RPMI7951 (cell line): ENCODE measurements at places on chromosomes 7 and 10. TPM values are rescaled to one million over a fixed set of nuclear protein-coding genes. Genes with fewer than 3 reads are reported as not detected.

Gene SLC37A3
- total RNA-seq: 22.1 and 26.8 TPM in 2 replicates

Gene WNT2
- not detected in 2 replicates for total RNA-seq

Gene GRM3
- not detected in 2 replicates for total RNA-seq

Gene CLDN3
- total RNA-seq: not detected in 2 replicates

Gene CASTOR2
- total RNA-seq: 2.3 and 7.4 TPM in 2 replicates

Gene AOC1
- total RNA-seq: not detected in 2 replicates

Gene ZNF804B
- total RNA-seq: not detected in 2 replicates

Gene LRRTM3
- not detected in 2 replicates for total RNA-seq

Gene PILRA
- not detected in 2 replicates for total RNA-seq

Gene DYNC1I1
- total RNA-seq: 2.0 and 2.5 TPM in 2 replicates

Gene PGAM2
- total RNA-seq: 0.36 and 0.78 TPM in 2 replicates

Gene SEC31B
- total RNA-seq: 0.10 and 0.24 TPM in 2 replicates

Gene MARCHF5
- total RNA-seq: 5.6 and 12.3 TPM in 2 replicates

Gene ASAH2
- total RNA-seq: 0.39 and 0.84 TPM in 2 replicates

Gene FAM25C
- not detected in 2 replicates for total RNA-seq

Gene PPP1R17
- total RNA-seq: not detected in 2 replicates

Gene THAP5
- 44.9 and 45.8 TPM in 2 replicates for total RNA-seq

Gene ACTA2
- 29.9 and 50.3 TPM in 2 replicates for total RNA-seq

Gene ADCY1
- total RNA-seq: 3.1 and 4.4 TPM in 2 replicates

Gene FKBP9
- 154 and 171 TPM in 2 replicates for total RNA-seq

Gene KCTD7
- total RNA-seq: 7.2 and 7.9 TPM in 2 replicates

Gene PDE6C
- not detected in 2 replicates for total RNA-seq

Gene EVX1
- total RNA-seq: not detected in 2 replicates

Gene LEP
- total RNA-seq: not detected in 2 replicates

Gene GIMAP2
- total RNA-seq: 9.1 and 11.5 TPM in 2 replicates

Gene OGDHL
- total RNA-seq: not detected in 2 replicates

Gene GOLGA7B
- total RNA-seq: 2.9 and 3.1 TPM in 2 replicates

Gene RADIL
- 0.20 TPM in 1 of 2 replicates, not detected in the other for total RNA-seq

Gene ADARB2
- total RNA-seq: not detected in 2 replicates

Gene DENND2A
- 26.9 and 29.6 TPM in 2 replicates for total RNA-seq

Gene SLC16A9
- total RNA-seq: under 0.01 TPM in 1 of 2 replicates, not detected in the other

Gene COL26A1
- total RNA-seq: 0.29 and 0.60 TPM in 2 replicates

Gene ARHGEF35
- total RNA-seq: 1.3 and 1.4 TPM in 2 replicates

Gene KLF6
- 20.3 and 23.3 TPM in 2 replicates for total RNA-seq

Gene ZNF248
- 5.9 and 6.9 TPM in 2 replicates for total RNA-seq

Gene OR2F1
- not detected in 2 replicates for total RNA-seq

Gene LBX1
- not detected in 2 replicates for total RNA-seq

Gene DPY19L1
- 47.7 and 52.6 TPM in 2 replicates for total RNA-seq

Gene IKZF1
- total RNA-seq: not detected in 2 replicates

Gene ZRANB1
- 10.8 and 12.4 TPM in 2 replicates for total RNA-seq

Gene AGR2
- total RNA-seq: not detected in 2 replicates

Gene LMBR1
- total RNA-seq: 54.8 and 58.7 TPM in 2 replicates

Gene HOXA4
- 4.3 and 9.7 TPM in 2 replicates for total RNA-seq

Gene PLEKHS1
- total RNA-seq: 0.29 and 0.84 TPM in 2 replicates

Gene LRMDA
- total RNA-seq: 7.9 and 11.7 TPM in 2 replicates
